ENCODE measurements at places on chromosomes 11 and 22.

GRCh38 chr11:126366064-126366822 lies 10.8 kb downstream of the ST3GAL4 start:
- no peak for DNase-seq

GRCh38 chr11:86610559-86611341 lies 61.7 kb downstream of the ME3 start:
- no peak for DNase-seq

- DNase-seq: no peak
Observed at GRCh38 chr11:5922749-5923426, 19.2 kb upstream of the OR56A3 start.

GRCh38 chr11:7514099-7514591 lies 346 bp downstream of the PPFIBP2 start:
- DNase-seq: no peak

DNA sequence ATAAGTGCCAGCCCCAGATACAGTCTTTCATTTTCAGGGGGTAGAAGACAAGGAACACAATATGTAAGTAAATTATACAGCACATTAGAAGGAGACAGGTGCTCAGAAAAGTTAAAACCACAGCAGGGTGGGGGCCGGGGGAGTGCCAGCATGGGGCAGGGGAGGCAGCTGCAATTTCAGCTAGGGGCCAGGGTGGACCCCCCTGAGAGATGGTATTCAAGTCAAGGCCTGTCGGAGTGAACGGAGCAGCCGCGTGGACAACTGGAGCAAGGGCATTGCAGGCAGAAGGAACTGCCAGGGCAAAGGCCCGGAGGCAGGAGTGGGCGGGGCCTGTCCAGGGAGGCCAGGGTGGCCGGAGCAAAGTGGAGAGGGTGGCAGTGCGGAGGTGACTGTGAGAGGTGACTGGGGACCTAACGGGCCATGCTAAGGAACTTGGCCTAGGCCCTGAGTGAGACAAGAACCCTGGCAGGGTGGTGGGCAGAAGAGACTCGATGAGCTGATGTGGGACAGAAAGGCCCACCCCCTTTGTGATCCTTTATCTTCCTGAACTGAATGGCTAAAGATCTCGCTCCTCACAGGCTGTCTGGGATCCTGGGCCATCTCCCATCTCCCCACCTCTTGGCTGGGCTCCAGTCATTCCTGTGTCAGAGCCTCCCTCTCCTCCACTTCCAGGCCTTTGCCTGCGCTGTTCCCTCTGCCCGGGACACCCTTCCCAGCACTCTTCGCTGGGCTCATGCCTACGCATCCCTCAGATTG lies 22.4 kb upstream of the FLRT1 start:
- no peak for DNase-seq

DNA sequence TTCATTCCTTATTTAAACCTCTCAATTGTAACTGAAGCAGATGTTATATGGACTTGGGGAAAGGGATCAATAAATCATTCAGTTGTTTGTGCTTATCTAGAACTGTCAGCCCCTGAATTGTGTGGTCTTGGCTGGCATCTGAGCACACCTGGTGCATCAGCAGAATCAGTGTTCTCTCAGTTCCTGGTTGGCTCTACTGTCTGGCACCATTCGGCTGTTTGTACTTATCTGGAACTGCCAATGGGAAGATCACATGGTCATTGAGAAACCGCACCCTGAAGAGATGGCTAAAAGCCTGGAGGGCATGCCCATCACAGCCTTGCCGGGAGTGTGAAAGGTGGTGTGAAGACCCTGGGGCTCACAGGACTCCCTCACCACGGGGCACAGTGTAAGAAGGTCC lies 37.1 kb upstream of the EHF start:
- DNase-seq: no peak

GRCh38 chr11:103893371-103893770 lies 143.1 kb upstream of the DDI1 start:
- no peak for DNase-seq

GRCh38 chr11:623349-623869 lies 1.3 kb downstream of the CDHR5 start:
- no peak for DNase-seq

DNA sequence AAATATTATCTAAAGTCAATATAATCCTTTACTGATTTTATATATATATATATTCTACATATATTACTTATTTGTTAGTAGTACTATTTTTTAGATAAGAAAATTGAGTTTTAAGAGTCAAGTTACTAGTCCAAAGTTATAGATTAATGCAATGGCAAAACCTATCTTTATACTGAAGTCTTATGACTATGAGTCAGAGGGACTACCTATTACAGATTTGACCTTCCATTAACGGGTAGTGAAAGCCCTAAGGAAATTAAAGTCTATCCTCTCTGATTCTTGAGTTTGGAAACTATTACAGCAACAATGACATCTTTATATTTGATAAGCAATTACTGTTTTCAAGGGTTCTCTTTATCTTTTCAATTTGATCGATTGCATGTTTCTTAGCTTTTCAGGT lies 315.8 kb downstream of the CASP12 start:
- DNase-seq: no peak

DNA sequence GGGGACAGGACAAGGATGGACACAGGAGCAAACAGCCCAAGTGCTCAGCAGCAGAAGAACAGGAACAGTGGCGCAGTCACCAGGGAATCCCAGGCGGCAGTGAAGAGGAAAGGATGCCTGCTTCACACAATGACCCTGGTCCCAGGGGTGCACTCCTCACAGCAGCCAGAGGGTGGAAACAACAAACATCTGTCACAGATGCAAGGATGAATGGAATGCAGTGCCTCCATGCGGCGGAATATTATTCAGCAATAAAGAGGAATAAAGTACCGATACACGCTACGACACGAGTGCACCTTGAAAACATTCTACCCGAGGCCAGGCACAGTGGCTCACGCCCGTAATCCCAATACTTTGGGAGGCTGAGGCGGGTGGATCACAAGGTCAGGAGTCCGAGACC lies 12.7 kb downstream of the CSNK1E start:
- DNase-seq: no peak

GRCh38 chr11:111812211-111812610 lies 46.0 kb upstream of the PPP2R1B start:
- no peak for DNase-seq

- DNase-seq: no peak
Observed at GRCh38 chr11:59520741-59521140, 9.4 kb downstream of the OR4D9 start.

GRCh38 chr22:47372111-47372581 lies 609.7 kb downstream of the TBC1D22A start:
- no peak for DNase-seq

DNA sequence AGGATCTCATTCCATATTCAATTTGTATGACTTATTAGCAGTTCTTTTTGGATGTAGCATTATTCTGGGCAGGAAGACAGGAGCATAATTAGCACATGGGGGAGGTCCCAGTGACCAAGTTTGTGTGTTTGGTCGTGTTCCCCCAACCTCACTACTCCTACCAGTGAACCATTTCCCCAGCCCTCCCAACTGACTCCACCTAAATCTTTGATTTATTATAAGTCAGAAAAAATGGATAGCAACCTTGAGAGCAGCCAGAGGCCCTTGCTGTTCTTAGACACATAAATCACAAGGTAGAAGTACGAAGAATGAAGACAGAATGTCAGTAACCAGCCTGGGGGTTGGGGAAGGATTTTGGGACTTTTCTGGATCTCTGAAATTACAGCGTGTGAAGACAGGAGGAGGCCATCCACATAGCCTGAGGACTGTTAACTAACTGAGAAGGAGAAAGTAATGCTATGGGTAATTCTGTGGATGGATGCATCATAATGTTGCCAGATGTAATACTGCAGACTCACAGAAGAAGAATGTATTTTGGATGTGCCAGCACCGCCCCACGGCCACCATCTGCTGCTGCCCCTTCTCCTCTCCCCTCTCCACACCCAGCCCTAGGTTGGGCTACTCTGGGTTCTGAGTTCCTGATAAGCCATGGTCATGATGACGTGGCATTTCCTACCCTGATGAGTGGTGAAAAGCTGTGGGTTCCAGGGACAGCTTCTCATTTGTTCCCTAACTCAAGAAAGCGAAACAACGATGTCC lies 124.3 kb upstream of the TTC12 start:
- DNase-seq: no peak

- no peak for DNase-seq
Observed at GRCh38 chr11:77151804-77152509, 23.9 kb downstream of the MYO7A start.

- DNase-seq: no peak
Observed at GRCh38 chr22:27715106-27715505, 86.5 kb downstream of the MN1 start.

Measured in retinal pigment epithelial cell (primary cell).